ENCODE measurements at places on chromosomes 1 and 21. TPM values are rescaled to one million over a fixed set of nuclear protein-coding genes. Genes with fewer than 3 reads are reported as not detected.

The FMOD gene
- total RNA-seq, result not detected

The LMNA gene
- 733 TPM for total RNA-seq

The OR2L13 gene
- total RNA-seq, result not detected

The SPATA45 gene
- total RNA-seq, result not detected

The DCST1 gene
- total RNA-seq, result not detected

The FAM163A gene
- not detected for total RNA-seq

DNA sequence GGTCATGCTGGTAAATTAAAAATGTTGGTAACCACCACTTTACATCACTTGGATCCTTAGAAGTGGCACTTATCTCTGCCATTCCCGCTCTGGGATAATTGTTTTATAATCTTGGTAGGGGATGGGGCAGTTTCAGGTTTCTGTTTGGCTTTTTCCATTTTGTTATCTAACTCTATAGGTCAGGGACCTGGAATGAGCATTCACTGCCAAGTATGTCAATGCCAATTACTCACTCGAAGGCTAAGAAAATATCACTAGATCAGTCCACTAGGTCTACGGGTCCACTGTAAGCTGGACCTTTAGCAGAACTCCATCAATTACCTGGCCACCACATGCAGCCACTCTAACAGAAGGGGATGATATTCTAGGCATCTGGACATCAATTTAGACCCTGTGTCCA, 4.5 kb upstream of the DIP2A start:
- DNase-seq, result no peak

GRCh38 chr1:16458831-16459230, 18.3 kb downstream of the NECAP2 start:
- DNase-seq, result no peak

DNA sequence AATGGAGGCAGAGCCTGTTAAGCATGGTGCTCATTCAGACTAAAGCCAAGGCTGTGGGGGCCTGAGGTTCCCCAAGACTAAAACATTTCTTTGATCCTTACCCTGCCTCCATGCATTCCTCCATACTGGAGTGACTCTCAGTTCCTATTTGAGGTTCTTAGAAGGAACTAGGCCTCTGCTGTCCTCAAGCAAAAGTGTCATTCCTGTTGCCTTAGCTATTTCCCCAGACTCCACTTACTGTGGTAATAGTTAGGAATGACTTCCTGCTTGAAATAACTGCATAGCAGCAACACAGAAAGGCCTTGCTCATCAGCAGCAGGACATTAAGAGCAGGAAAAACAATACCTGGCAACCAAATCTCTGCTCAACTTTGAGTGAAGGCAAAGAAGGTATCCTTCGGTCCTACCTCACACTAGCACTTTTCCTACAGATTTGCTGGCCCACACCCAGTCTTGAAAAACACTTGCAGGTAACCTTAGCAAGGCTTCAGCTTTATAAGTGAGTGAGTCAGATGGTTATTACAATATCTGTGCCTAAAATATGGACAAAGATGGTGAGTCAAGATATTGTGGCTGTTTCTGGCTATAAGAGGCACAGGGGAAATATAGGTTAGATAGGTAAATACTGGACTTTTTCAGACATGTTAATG, 14.8 kb downstream of the LRRC41 start:
- DNase-seq, result no peak

GRCh38 chr1:104932030-104932915, 1182.6 kb downstream of the AMY1C start:
- no peak for DNase-seq

GRCh38 chr21:45304945-45305344, 17.2 kb upstream of the POFUT2 start:
- DNase-seq, result no peak

DNA sequence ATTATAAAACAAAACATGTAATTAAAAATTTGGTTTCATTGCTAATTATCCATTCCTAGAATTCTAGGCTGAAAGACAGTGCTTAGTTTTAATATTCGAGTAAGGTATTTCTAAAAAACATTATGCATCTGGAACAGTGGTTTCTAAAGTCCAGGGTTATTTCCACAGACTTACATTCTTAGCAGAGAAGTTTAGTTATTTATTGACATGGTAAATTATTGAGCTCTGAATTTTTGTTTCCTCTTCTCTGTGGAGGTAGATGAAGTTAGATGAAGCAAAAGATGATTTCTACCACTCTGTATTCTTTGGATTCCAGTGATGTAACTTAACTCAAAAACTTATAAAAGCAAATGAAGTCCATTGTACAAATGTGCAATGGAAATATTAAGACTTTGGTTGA, 709.4 kb downstream of the MRPL39 start:
- DNase-seq, result no peak

- no peak for DNase-seq
These were observed 244.7 kb downstream of the SDCCAG8 start for GRCh38 chr1:243500512-243500911.

DNA sequence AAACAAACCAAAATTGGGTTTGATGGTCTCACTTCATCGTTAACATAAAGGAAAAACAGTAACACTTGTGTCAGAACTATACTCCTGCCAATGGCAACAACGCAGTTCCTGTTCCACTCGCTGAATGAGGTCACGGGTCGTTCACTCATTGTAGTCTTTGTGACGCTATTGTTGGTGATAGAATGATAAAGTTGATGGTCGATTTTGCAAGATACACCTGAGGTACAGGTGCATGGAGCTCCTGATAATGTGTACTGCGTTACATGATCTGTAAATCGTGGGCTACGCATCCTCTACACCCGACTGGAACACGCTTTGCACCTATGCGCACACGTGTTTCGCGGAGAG, 391 bp upstream of the CENPS start:
- DNase-seq, result no peak

DNA sequence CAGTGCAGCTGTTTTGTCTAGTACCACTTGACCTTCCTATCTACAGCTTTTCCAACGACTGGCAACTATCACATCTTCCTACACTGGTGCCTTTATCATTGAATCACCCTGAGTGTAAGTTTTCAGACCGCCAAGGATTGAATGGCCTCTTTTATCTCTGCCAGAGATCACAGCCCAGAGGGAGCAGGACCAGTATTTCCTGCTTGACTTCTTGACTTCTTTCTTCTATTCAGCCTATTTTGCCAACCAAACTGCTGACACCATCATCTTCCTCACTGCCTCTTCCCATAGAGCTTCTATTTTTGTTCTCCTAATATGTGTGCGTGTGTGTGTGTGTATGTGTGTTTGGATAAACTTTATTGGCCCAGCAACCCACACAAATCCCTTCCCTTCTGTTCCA, 53.8 kb downstream of the SERBP1 start:
- DNase-seq, result no peak

GRCh38 chr1:230641346-230641745, 935 bp upstream of the COG2 start:
- no peak for DNase-seq

DNA sequence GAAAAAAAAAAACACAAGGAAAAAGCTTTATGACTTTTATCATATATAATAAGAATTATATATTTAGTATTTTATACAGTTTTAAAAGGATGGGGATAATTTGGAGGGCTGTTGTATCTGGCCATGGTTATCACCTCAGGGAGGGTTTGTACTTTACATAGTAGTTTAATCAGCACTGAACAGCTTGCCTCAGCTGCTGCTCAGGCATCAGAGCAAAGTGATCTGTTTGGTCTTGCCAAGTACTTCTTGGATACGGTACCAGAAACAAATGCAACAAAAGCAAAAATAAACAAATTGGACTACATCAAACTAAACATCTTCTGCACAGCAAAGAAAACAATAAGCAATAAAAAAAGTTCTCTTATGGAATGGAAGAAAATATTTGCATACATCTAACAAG, 2.6 kb upstream of the SPTA1 start:
- DNase-seq, result no peak

- DNase-seq, result no peak
These were observed 6.5 kb downstream of the PGLYRP4 start for GRCh38 chr1:153342178-153342577.

GRCh38 chr21:25907573-25908275, 173.0 kb downstream of the GABPA start:
- DNase-seq, result no peak

GRCh38 chr1:7478142-7478790, 292.8 kb upstream of the VAMP3 start:
- DNase-seq, result no peak

DNA sequence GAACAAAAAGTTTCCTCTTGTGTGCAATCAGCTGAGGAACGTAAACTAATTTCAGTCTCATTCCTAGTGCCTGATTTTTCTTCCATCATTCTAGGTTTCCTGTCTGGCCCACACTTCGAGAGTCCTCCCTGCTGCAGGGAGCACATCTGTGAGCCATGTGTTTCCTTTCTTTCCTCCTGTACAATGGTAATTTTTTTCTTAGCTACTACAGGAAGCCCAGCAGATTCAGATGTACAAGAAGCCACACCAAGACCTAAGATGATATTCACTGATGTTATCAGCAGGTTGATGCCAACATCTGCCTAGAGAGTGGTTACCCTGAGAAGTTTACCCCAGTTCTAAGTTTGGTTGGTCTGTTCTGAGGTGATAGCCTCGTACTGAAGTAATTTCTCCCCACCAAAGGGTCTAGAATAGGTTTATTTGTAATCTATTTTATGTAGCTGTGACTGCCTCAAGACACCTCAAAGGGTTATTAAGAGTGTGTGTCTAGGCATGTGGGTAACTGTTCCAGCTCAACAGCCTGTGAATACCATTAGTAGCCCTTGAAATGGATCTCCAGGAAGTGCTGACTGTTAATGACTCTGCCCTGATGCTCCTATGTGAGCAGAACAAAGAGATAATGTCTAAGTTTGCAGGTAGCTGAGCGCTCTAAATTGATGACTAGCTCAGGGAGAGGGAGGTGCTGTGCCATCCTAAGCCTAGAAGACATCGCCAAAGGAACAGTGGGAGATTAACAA, 31.7 kb upstream of the CLDN14 start:
- no peak for DNase-seq

GRCh38 chr1:98002288-98002687, 81.5 kb upstream of the DPYD start:
- no peak for DNase-seq

- DNase-seq, result no peak
These were observed 11.2 kb downstream of the RCAN1 start for GRCh38 chr21:34603710-34604057.

DNA sequence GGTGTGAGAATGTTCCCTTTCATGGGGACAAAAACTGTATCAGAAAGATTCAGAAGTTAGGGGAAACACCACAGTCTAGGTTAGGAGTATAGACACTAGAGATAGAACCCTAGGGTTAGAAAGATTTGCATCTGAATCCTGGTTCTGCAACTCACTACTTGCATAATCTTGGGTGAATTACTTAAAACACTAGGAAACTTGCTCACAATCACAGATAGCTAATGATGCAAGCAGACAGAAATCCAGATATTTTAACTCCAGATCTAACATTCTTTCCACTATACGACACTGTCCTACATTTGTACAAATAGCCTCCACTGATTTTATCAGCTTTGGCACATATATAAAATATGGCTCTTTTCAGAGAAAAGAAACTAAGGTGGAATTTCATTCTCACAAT, 30.8 kb upstream of the GLIS1 start:
- DNase-seq, result no peak

GRCh38 chr21:17343055-17343454, 169.8 kb upstream of the CXADR start:
- no peak for DNase-seq

DNA sequence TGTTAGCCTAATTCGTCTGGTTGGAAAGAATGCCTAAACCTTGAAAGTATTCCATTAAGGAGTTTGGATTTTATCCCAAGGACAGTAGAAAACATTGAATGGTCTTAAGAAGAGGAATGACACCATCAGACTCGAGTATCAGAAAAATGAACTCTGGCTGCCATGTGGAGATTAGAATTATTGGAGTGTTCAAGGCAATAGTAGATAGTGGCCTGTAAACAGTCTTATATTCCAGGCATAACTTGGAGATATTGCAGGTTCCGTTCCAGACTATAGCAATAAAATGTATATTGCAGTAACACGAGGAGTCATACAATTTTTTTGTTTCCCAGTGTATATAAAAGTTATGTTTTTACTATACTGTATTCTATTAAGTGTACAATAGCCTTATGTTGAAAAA, 130.9 kb downstream of the GDAP2 start:
- no peak for DNase-seq

GRCh38 chr1:25469177-25469576, 38.5 kb downstream of the MACO1 start:
- no peak for DNase-seq

- DNase-seq, result no peak
These were observed 120.2 kb upstream of the SLC45A1 start for GRCh38 chr1:8197493-8198282.

DNA sequence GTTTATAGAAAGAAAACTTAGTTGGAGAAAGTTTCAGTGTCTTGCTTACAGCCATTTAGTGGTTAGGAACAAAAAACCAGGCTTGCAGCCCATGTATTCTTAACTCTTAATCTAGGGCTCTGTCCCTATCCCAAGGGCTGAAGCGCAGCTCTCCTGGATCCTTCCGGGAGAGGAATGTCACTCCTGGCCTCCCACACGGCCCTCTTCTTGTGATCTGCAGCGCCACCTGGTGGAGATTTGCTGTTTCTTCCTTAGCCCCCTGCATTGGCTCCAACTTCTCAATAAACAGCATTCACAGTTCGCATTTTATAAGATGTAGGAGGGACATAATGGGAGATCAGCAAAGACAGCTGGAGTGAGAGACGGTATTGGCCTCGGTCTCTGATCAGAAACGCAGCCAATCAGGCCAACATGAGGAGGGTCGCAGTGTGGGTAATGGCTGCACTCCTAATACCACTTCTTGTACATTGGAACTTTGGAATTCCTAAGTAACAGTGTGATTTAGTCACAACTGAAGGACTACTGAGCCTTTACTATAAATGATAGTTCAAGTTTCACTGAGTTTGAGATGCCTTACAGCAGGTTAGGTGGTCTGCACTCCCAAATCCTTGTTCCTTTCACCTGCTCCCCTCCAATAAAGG, 283.4 kb downstream of the ASTN1 start:
- no peak for DNase-seq

GRCh38 chr1:35560256-35561225, 2.9 kb downstream of the NCDN start:
- DNase-seq, result no peak

DNA sequence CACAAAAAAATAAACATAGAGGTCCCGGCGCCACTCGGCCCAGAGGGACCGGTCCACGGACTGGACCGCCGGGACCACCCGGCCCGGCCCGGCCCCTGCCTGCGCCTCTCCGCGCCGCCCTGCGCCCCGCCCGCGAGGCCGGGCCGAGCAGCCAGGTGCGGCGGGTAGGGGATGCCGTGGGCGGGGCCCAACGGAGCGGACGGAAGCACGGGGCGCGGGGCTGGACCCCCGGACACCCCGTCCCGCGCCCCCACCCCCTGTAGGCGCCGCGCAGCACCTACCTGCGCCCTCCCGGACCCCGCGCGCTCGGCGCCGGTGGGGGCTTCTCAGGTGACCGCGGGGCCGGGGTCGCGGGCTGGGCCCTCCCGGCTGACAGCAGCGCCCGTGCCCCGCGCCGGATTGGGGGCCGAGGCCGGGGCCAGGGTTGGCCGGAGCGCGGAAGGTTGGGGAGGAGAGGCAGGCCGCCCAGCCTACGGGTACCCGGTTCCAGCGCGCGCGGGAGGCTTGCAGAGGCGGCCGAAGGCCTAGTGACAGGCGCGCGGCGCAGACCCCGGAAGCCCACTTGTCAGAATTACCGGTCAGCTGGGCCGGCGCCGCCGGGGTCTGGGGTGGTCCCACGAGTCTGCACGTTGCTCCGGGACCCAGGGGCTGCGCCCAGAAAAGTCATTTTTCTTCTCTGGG, 351.9 kb upstream of the CAMK1G start:
- DNase-seq, result no peak

GRCh38 chr1:201419256-201419655, 2.3 kb downstream of the TNNI1 start:
- no peak for DNase-seq

GRCh38 chr1:58983162-58983561, 199.3 kb upstream of the JUN start:
- DNase-seq, result no peak

GRCh38 chr1:201328576-201328975, 45.3 kb downstream of the PKP1 start:
- DNase-seq, result no peak

Measured in osteocyte (in vitro differentiated cells).